Omental fat pad (tissue), 4 donors: ENCODE measurements at places on chromosomes 7 and 10. TPM values are rescaled to one million over a fixed set of nuclear protein-coding genes. Genes with fewer than 3 reads are reported as not detected.

DNA sequence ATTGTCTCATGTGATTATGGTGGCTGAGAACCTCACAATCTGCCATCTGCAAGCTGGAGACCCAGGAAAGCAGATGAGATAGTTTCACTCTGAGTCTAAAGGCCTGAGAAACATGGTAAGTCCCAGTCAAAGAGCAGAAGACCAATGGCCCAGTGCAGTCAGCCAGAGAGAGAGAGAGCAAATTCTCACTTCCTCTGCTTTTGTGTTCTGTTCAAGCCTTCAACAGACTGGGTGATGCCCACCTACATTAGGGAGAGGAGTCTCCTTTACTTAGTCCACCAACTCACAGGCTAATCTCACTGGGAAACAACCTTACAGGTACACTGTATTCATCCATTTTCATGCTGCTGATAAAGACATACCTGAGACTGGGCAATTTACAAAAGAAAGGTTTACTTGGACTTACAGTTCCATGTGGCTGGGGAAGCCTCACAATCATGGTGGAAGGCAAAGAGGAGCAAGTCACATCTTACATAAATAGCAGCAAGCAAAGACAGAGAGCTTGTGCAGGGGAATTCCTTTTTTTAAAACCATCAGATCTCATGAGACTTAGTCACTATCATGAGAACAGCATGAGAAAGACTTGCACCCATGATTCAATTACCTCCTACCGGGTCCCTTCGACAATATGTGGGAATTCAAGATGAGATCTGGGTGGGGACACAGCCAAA, 4.7 kb upstream of the FRMPD2 start:
- DNase-seq: no peak

The PON3 gene
- total RNA-seq: 1.3 TPM

The EBLN1 gene
- total RNA-seq: not detected

GRCh38 chr10:107427016-107427415, 262.5 kb upstream of the SORCS1 start:
- no peak for DNase-seq

- no peak for DNase-seq
Observed at GRCh38 chr10:43131256-43131655, 7.0 kb upstream of the CSGALNACT2 start.

- no peak for DNase-seq
Observed at GRCh38 chr7:39700932-39701331, 77.6 kb downstream of the RALA start.

DNA sequence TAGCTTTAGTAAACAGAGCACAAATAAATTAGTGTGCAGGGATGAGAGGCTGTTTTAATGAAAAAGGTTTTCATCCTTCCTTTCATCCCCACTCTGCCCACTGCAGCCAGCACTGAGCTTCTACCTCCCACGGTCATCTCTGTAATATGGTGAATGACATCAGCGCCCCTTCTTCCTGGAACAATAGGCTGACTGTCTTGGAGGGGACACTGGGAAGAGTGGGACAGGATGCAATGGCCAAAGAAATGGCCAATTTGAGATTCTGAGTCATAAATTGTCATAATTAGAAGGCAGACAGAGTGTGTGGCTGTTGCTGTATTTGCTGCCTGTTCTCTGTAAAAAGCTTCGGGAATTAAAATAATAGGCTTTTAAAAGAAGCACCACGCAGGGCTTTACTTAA, 126.7 kb upstream of the CALN1 start:
- DNase-seq: no peak

GRCh38 chr10:49803988-49804387, 41.9 kb upstream of the OGDHL start:
- no peak for DNase-seq

The DENND2A gene
- total RNA-seq: 34.7 TPM
